ENCODE measurements at places on chromosomes 2 and 18.

DNA sequence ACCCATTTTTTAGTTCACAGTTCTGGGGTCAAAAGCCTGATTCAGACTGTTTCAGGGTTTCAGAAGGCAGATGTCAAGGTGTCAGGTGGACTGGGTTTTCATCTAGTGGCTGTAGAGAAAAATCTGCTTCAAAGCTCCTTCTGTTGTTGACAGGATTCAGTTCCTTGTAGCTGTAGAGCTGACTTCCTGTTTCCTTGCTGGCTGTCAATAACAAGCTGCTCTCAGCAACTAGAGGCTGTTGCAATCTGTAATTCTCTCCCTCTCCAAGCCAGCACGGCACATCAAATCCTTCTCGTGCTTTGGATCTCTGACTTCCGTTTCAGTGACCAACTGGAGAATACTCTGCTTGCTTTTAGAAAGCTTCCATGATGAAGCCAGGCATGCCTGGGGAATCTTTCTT, 179.4 kb downstream of the DOK6 start:
- DNase-seq = peak; percentile 13

DNA sequence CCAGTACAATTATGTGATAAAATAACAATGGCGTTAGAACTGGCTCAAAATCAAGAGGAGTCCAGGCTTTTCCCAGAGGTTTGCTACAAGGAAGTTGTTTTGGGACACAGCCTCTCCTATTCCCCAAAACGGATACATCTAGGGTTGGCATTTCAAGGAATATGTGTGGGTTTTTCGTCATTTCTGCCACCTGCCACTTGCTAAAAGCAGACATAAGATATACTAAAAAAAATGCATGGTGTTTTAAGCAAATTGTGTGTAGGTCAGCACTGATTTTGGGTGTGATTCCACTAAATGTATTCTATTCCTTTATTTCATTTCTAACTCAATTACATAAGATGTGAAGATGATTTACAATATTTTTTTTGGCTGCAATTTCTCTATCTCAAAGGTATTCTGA, 36.4 kb upstream of the GCG start:
- DNase-seq = no peak

DNA sequence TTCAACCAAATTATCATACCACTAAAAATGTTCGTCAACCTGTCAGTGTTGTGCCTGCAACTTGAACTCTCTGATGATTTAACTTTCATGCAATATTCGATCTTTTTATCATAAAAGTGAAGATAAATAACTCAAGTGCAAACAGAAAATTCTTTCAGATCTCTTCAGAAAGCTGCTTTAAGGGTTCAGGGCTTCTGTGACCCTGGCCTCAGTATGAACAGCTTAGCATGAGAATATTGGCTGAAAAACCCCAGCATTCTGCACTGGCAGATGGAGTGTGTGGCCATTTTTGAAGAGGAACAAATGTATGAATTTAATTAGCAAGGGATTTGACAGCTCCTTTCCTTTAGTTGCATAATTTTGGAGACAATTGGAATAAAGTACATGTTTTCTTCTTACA, 851.4 kb upstream of the SOX11 start:
- no peak for DNase-seq

- no peak for DNase-seq
Observed at GRCh38 chr18:74183130-74183529, 34.8 kb downstream of the TIMM21 start.

DNA sequence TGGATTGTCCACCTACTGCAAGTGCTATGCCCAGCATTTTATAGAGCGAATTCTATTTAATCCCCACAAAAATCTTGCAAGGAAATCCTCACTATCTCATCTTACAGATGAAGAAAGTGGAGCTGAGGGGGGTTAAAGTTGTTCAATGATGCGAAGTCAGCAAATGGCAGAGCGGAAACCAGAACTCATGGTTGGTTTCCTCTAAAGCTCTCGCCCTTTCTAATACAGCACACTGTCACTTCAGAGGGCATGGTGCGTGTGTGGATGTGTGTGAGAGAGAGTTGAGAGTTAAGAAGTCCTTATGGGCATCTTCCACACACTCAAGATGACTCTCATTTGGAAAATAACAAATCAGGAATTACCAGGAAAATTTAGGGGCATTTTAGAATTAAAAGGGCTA, 78.4 kb downstream of the TGFA start:
- no peak for DNase-seq

Measured in mesendoderm (in vitro differentiated cells).